CD14-positive monocyte (primary cell): ENCODE measurements at places on chromosomes 7 and 10.

- DNase-seq = no peak
Observed at GRCh38 chr10:69477968-69478597, 26.8 kb downstream of the TSPAN15 start.

GRCh38 chr7:131487217-131487616 is 69.2 kb downstream of the PODXL start:
- no peak for DNase-seq

- DNase-seq = no peak
Observed at GRCh38 chr7:65230231-65230630, 143.4 kb upstream of the ZNF92 start.

DNA sequence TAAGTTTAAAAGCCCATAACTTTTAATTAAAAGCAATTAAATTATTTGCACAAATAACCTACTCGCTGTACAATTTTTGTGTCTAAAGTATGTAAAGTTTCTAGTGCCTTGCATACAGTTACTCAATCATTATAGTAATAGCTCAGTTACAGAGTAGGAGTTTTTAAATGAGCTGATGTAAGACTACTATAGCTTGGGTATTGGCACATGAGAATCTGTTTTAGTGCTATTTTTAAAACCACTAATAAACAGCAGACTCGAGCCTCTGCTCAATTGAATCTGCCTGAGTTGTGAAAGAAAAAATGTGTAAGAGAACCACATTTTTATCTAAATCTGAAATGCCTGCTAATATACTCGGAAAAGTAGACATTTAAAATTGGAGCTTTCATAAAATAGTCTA is 31.1 kb downstream of the CTNNA3 start:
- DNase-seq = no peak

- DNase-seq = no peak
Observed at GRCh38 chr10:84588426-84588825, 260.0 kb downstream of the CCSER2 start.

DNA sequence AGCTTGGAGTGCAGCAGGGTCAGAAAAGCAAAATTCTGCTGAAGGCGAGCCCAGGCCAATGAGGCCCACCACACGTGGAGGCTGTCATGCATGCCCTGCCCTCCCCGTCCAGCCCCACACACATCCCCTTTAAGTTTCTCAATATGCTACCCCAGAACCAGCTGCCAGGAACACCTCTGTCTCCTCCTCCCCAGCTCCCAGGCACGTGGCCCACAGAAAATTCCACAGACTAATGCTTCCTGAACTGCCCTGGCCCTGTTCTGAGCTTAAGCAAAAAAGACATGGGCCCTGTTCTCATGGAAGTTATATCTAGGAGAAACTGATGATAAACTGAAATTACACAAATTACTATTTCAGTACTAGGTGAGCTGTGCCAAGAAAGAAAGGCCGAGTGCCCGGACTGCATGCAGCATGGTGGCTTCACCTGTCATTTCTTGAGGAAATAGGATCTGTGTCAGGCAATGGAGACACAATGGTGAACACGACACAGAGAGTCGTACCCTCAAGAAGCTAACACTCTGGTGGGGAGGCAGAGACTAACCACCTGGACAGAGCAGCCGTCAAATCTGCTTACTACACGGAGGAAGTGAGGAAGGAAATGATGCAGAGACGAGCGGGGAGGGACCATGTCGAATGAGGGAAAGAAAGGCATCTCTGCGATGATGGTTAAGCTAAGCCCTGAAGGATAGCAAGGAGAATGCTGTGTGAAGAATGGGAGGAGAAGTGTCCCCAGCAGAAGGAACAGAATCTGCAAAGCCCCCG is 44.5 kb downstream of the PODXL start:
- DNase-seq = no peak

GRCh38 chr7:105996860-105997737 is 34.0 kb downstream of the CDHR3 start:
- DNase-seq = no peak

- DNase-seq = peak; percentile 81
Observed at GRCh38 chr10:93482145-93482834, at the start of gene MYOF. Gene MYOF (minus strand): TSS chr10:93482334. CDS start chr10:93482194, 140 bp downstream.

GRCh38 chr10:43904844-43905243 is 256.2 kb upstream of the ZNF32 start:
- no peak for DNase-seq

GRCh38 chr7:155961241-155962190 is 149.3 kb upstream of the SHH start:
- no peak for DNase-seq
